ENCODE measurements at places on chromosomes 1 and 21. TPM values are rescaled to one million over a fixed set of nuclear protein-coding genes. Genes with fewer than 3 reads are reported as not detected.

SLC16A4 gene
- total RNA-seq, result 27.5 TPM

LAMC1 gene
- total RNA-seq, result 174 TPM

DYNLT4 gene
- 4.0 TPM for total RNA-seq

LPAR3 gene
- total RNA-seq, result 14.1 TPM

FCRLA gene
- total RNA-seq, result 0.44 TPM

TTC22 gene
- total RNA-seq, result 1.2 TPM

AQP10 gene
- total RNA-seq, result 0.30 TPM

CD5L gene
- total RNA-seq, result not detected

DNA sequence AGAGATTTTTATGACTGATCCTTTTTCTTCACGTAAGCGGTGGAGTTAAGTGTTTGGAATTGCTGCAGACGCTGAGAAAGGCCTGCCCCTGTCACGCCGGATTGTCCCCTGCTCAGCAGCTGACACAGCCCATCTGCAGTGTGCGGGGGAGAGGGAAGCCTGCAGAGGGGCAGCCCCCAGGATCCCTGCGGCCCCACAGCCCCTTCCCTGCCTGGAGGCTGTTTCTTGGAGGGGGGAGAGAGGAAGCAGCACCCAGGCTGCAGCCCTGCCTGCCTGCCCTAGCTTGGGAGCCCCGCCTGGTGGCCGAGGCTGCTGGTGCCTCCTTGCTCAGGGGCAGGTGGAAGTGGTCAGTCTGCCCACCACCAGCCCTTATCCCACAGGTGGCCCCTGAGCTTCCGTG is 50.7 kb downstream of the PRDM16 start:
- no peak overlapping the region for H3K27ac ChIP-seq
- H3K27me3 ChIP-seq, result peaks cover 3% of the 10 kb centered on the region
- no peak for DNase-seq
- H3K36me3 ChIP-seq, result peaks cover 50% of the 10 kb centered on the region
- H3K4me1 ChIP-seq, result peaks cover 87% of the 10 kb centered on the region
- no peak overlapping the region for H3K4me3 ChIP-seq

DNA sequence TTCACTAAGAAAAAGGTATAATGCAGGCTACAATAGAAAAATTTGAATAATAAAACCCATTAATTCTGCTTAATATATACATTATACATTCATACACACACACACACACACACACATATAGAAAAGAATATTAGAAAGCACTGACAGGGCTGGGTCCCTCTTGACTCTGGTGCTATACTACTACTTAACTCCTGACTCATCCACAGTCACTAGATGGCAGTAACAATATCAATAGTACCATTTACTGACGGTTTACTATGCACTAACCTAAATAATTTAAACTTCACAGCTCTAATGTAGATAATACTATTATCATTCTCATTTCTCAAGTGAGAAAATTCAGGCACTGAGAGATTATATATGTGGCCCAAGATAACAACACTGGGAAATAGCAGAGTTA is 87.5 kb downstream of the COP1 start:
- H3K36me3 ChIP-seq, result peaks cover 3% of the 10 kb centered on the region
- DNase-seq, result no peak
- no peaks in the 10 kb centered on the region for H3K27me3 ChIP-seq
- no peak overlapping the region for H3K4me3 ChIP-seq

GRCh38 chr1:106954661-106955229 is 101.7 kb upstream of the PRMT6 start:
- DNase-seq, result no peak
- no peaks in the 10 kb centered on the region for H3K36me3 ChIP-seq
- H3K27ac ChIP-seq, result no peak overlapping the region
- H3K4me3 ChIP-seq, result no peak overlapping the region

GRCh38 chr1:78624035-78624434 is 3.8 kb downstream of the IFI44L start:
- peaks cover 5% of the 10 kb centered on the region for H3K4me1 ChIP-seq
- H3K36me3 ChIP-seq, result no peaks in the 10 kb centered on the region
- no peak overlapping the region for H3K4me3 ChIP-seq
- no peak for DNase-seq

- peaks cover under 1% of the 10 kb centered on the region for H3K4me1 ChIP-seq
- no peaks in the 10 kb centered on the region for H3K27me3 ChIP-seq
- DNase-seq, result no peak
- no peak overlapping the region for H3K4me3 ChIP-seq
- no peak overlapping the region for H3K27ac ChIP-seq
Observed at GRCh38 chr1:51648180-51649109, 31.6 kb downstream of the OSBPL9 start.

DNA sequence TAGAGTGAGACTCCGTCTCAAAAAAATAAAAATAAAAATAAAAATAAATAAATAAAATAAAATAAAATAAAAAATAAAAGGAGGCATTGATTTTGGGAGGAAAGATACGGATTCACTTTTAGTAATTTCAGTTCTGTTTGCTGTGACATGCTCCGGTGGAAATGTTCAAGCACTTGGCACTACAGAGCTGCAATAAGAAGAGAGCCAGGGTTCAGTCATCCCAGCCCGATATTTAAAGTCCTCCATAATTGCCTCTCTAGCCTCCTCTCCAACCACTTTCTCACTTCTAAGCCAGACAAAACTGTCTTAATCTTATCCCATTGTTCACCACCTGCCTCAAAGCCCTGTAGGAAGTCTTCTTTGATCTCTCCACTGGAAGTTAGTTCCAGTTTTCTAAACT is 55.0 kb upstream of the MACF1 start:
- no peak overlapping the region for H3K27ac ChIP-seq
- no peak overlapping the region for H3K4me3 ChIP-seq
- no peak for DNase-seq

- DNase-seq, result no peak
- H3K27me3 ChIP-seq, result no peaks in the 10 kb centered on the region
- H3K4me3 ChIP-seq, result no peak overlapping the region
- no peak overlapping the region for H3K27ac ChIP-seq
- no peaks in the 10 kb centered on the region for H3K4me1 ChIP-seq
Observed at GRCh38 chr21:44484498-44485253, 29.4 kb downstream of the LRRC3 start.

- no peaks in the 10 kb centered on the region for H3K36me3 ChIP-seq
- no peak for DNase-seq
- no peak overlapping the region for H3K27ac ChIP-seq
- no peaks in the 10 kb centered on the region for H3K27me3 ChIP-seq
- H3K4me1 ChIP-seq, result no peaks in the 10 kb centered on the region
- no peak overlapping the region for H3K4me3 ChIP-seq
Observed at GRCh38 chr1:244782056-244782455, 53.4 kb upstream of the COX20 start.

- no peaks in the 10 kb centered on the region for H3K36me3 ChIP-seq
- H3K27ac ChIP-seq, result no peak overlapping the region
- H3K4me3 ChIP-seq, result no peak overlapping the region
- no peaks in the 10 kb centered on the region for H3K27me3 ChIP-seq
- DNase-seq, result no peak
Observed at GRCh38 chr1:248786156-248786555, 30.6 kb upstream of the LYPD8 start.

GRCh38 chr1:172117800-172118199 is 276.5 kb downstream of the DNM3 start:
- no peak overlapping the region for H3K27ac ChIP-seq
- H3K27me3 ChIP-seq, result no peaks in the 10 kb centered on the region
- no peak for DNase-seq
- no peaks in the 10 kb centered on the region for H3K4me1 ChIP-seq

DNA sequence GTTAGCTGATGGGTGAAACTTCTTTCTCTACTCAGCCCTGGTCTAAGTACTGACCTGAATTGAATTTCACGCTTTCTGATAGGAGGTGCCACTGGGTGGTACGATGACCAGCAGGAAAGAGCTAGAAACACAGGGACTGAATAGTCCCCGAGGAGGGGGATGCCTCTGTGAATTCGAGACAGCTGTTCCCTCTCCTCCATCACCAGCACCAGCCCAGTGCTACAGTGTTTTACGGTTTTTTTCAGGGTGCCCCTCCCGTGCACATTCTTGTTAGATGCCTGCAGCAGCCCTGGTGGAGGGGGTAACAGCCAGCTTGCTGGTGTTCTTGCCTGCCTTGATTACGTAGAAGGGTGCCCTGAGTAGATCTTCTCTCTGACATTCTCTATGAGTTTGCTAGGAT is 7.1 kb downstream of the HUNK start:
- H3K36me3 ChIP-seq, result no peaks in the 10 kb centered on the region
- peaks cover 28% of the 10 kb centered on the region for H3K4me1 ChIP-seq
- H3K27ac ChIP-seq, result no peak overlapping the region
- H3K4me3 ChIP-seq, result no peak overlapping the region
- no peak for DNase-seq

GRCh38 chr1:63892632-63893395 is 119.0 kb downstream of the ROR1 start:
- H3K4me1 ChIP-seq, result no peaks in the 10 kb centered on the region
- no peak overlapping the region for H3K4me3 ChIP-seq
- no peaks in the 10 kb centered on the region for H3K36me3 ChIP-seq
- peak; percentile 8 for DNase-seq

DNA sequence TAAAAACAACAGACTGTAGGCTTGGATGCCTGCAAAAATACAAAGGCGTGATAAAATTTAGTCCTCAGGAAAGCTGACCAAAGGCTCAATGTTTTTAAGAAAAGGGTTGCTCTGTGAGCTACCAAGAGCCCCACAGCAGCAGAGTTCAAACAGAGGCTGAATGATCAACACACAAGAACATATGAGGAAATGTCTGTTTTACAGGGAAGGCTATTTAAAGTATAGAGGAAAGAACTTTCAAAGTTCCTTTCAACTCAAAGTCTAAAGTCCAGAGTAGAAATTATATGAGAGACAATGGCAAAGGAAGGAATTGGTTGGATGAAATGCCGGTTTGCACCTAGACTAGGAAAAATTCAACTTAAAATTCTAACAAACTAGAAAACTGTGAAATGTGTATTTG is 8.6 kb downstream of the CLSTN1 start:
- peaks cover 7% of the 10 kb centered on the region for H3K36me3 ChIP-seq
- DNase-seq, result no peak
- no peak overlapping the region for H3K4me3 ChIP-seq

GRCh38 chr21:37005548-37006485 is 685 bp upstream of the RIPPLY3 start:
- H3K4me3 ChIP-seq, result peak overlapping the region; percentile 22
- peaks cover 24% of the 10 kb centered on the region for H3K4me1 ChIP-seq
- no peak overlapping the region for H3K27ac ChIP-seq
- no peaks in the 10 kb centered on the region for H3K36me3 ChIP-seq
- no peak for DNase-seq

DNA sequence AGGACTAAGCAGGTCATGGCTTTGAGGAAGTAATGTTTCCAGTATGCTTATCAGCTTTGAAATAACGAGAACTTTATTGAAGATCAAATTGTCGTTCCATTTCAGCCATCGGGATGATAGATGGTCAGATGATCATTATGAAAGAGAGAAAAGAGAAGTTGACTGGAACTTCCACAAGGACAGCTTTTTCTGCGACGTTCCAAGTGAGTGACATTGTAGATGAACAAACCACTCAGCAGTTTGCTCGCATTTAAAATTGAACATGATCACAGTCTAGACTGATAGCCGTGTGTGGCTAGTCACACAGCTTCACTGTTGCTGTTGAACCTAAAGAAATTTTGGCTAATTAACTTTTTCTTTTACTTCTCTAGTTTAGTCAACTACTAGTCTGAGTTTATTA is 151.1 kb downstream of the TLR5 start:
- no peaks in the 10 kb centered on the region for H3K4me1 ChIP-seq
- DNase-seq, result no peak
- no peak overlapping the region for H3K27ac ChIP-seq
- no peaks in the 10 kb centered on the region for H3K36me3 ChIP-seq
- no peak overlapping the region for H3K4me3 ChIP-seq
- no peaks in the 10 kb centered on the region for H3K27me3 ChIP-seq

DNA sequence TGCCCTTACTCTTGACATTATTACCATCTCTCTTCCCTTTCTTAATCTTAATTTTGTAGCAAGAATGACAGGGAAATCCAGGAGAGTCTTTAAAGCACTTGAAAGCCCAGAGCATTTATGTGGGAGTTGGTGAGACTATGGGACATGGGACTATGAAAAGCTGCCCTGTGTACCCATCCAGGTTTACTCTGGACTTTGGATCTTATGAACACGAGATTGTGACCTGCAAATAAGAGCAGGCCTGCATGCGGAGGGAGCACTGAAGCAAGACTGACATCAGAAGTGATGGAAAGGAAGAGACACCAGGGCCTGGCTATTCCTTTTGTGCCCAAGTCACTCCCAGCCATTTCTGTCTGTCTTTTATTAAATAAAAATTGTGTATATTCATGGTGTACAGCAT is 209.6 kb downstream of the NUF2 start:
- no peak for DNase-seq
- H3K4me3 ChIP-seq, result no peak overlapping the region
- H3K4me1 ChIP-seq, result no peaks in the 10 kb centered on the region

DNA sequence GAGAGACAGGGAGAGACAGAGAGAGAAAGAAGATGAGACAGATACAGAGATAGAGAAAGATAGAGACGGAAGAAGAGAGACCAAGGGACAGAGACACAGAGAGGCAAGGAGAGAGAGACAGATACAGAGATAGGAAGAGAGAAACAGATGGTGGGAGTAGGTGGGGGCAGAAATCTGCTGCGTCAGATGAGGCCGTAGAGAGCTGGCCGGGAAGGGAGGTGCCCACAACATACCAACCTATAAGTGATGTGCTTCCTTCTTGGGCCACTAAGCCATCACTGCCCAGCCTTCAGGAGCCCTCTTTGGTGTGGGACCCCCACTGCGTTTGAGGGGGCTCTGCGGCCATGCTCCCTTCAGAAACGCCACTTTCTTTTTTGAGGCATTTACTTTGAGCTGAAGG is 307.6 kb upstream of the VAMP3 start:
- peaks cover 13% of the 10 kb centered on the region for H3K36me3 ChIP-seq
- H3K27me3 ChIP-seq, result no peaks in the 10 kb centered on the region
- no peak overlapping the region for H3K27ac ChIP-seq
- DNase-seq, result no peak

Measured in spinal cord (tissue), 10 donors.